Thyroid gland (tissue), 4 donors: ENCODE measurements at places on chromosomes 12 and 14. TPM values are rescaled to one million over a fixed set of nuclear protein-coding genes. Genes with fewer than 3 reads are reported as not detected.

Gene CFAP54
- total RNA-seq, result 3.0 TPM

Gene RASAL1
- total RNA-seq, result 27.3 TPM

- no peaks in the 10 kb centered on the region for H3K27me3 ChIP-seq
- no peak overlapping the region for H3K4me3 ChIP-seq
- H3K27ac ChIP-seq, result no peak overlapping the region
These were observed 1.5 kb downstream of the STYK1 start for GRCh38 chr12:10672231-10672868.

GRCh38 chr14:102238131-102238530, 66.8 kb downstream of the MOK start:
- H3K4me1 ChIP-seq, result peaks cover 3% of the 10 kb centered on the region
- DNase-seq, result no peak
- no peak overlapping the region for H3K27ac ChIP-seq
- H3K4me3 ChIP-seq, result no peak overlapping the region
- H3K27me3 ChIP-seq, result no peaks in the 10 kb centered on the region

DNA sequence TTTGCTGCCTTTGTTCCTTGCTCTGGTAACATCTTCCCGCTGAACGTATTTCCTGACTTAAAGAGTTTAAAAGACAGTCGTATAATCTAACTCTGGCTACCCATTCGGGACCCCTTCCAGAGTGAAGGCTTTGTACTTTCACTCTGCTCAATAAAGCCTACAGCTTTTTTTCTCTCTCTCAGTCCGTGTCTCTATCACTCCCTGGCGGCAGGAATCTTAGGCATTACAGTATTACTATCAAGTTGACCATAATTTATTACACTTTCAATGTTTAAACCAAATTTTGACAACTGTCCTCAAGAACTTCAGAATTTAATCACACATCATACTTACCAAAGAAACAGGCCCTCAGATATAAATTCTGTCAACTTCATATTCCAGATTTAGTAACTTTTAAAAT, 967.9 kb downstream of the FSCB start:
- H3K36me3 ChIP-seq, result no peaks in the 10 kb centered on the region
- H3K4me3 ChIP-seq, result no peak overlapping the region
- H3K4me1 ChIP-seq, result no peaks in the 10 kb centered on the region
- H3K27me3 ChIP-seq, result no peaks in the 10 kb centered on the region
- DNase-seq, result no peak

Gene AVPR1A
- 17.0 TPM for total RNA-seq

DNA sequence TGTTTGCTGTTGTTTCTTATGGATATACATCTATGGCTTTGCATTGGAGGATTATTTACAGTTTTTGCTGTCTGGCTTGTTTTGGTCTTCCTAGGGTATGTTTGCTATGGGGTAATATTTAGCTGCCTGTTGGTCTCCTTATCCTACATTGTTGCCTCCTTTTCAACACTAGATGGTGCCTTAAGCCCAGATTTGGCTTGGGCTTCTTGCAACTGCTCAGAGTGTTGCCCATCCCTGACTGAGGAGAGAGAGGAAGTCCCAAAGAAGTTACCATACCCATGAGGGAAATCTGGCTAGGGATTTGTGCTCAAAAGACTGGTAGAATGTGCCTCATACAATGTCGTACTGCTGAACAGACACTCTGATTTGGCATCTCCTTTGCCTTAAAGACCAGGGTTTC, 94.6 kb upstream of the MUCL1 start:
- no peaks in the 10 kb centered on the region for H3K36me3 ChIP-seq
- no peaks in the 10 kb centered on the region for H3K27me3 ChIP-seq

GRCh38 chr12:53451661-53452158, at the start of gene PCBP2:
PCBP2 (plus strand) TSS chr12:53452102; CDS start chr12:53454801, 2,699 bp downstream.
- peak within 1 kb of the TSS; percentile 93 for H3K4me3 ChIP-seq
- peaks cover 21% of the 10 kb centered on the region for H3K4me1 ChIP-seq
- no peaks in the 10 kb centered on the region for H3K27me3 ChIP-seq
- DNase-seq, result peak; percentile 98

GRCh38 chr14:24924544-24924943, 125.4 kb downstream of the STXBP6 start:
- no peak overlapping the region for H3K27ac ChIP-seq
- no peak for DNase-seq
- peaks cover 42% of the 10 kb centered on the region for H3K4me1 ChIP-seq
- no peak overlapping the region for H3K4me3 ChIP-seq

Gene PRB2
- total RNA-seq, result not detected
